Activated CD4-positive, alpha-beta T cell treated with anti-CD3 and anti-CD28 coated beads for 4 hours (primary cell): ENCODE measurements at places on chromosomes 7 and 10.

DNA sequence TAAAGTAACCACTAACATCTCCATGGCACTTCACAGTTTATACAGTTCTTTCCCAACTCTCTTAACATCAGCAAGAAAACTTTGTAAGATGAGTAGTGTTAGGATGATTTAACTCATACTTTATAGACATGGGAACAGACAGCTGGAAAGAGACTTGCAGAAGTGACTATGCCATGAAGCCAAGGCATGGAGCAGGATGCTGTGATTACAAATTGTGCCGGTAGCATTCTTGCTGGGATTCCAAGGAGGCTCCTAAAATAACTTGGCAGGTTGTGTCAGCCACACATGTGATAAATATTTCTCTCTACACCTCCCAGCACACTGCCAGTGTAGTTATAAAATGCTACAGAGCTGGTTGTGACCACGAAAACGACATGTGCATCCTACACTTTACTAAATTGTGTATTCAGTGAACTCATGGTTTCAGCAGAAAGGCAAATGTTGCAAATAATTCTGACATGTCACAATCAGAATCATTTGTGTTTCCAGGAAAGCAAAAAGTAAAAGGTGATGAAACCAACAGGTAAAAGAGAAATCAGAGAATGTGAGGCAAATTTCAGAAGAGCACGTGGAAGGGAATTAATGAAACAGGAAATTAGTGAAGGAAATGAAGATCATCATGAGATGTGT is 5.6 kb upstream of the CYP3A4 start:
- DNase-seq = no peak

DNA sequence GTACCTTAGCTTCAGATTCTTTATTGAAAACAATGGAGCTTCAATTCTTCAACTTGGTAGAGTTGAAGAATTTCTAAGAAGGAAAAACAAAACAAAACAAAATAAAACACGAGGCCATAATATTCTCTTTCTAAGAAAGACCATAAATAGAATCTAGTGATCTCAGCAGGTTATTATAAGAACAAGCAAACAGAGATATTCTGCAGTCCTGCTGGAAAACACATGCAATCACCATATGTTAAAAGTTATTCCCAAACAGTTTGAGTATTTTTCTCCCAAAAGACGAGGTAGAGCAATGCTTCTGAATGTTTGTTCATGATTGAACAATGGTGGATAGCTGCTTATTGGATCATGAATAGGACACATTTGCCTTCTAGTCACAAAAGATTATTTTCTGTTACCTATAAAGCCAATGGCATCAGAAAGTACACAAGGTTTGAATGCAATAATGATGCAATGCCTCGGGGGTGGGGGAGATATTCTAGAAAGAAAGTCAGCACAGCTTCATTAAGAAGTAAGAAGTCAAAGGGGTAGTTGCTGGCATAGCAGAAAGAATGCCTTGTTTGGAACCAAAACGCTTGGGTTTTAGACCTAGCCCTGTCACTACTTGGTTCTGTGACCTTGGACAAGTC is 59.3 kb downstream of the CREB3L2 start:
- no peak for DNase-seq

GRCh38 chr7:70463352-70463938 is 668.5 kb upstream of the GALNT17 start:
- no peak for DNase-seq

DNA sequence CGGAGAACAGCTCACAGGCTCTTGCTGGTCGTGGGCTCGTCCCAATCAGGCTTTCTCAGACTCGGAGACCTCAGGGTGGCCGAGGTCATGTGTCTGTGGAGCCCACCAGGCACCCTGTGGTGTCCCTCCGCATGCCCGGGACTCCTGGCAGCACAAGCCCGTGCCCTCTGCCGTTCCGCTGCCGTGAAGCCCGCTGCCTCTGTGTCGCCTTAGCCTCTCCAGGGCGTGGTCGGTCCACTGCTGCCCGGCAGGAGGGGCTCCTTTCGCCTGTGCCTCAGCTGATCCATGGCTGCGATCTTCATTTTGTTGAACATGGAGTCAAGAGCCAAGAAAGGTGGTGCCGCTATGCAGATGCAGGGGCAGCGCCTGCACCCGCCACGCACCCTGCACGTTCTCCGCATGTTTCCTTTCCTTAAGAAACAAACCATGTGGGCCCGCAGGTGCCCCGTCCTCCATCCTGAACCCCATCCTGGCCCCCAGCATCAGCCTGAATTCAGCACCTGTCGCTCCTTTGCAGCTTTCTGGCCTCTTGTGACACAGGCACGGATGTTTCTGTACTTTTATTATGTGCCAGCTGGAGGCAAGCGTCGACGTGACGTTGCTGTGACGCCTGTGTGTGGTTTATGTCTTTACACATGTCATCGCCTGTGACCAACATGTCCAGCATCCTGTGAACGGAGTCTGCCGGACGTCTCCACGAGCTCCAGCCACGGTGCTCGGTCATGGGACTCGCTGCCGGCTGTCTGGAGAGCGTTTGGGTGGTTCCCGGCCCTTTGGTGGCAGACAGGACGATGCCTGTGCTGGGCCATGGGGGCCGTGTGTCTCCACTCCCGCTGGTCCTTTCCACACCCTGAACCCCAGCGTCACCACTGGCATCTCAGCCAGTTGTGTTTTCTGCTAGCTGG is 69.9 kb downstream of the NKX6-2 start:
- no peak for DNase-seq
